ENCODE measurements at places on chromosomes 3 and 15.

- DNase-seq: no peak
Measured at GRCh38 chr3:111648991-111649579, 53.9 kb upstream of the ZBED2 start.

DNA sequence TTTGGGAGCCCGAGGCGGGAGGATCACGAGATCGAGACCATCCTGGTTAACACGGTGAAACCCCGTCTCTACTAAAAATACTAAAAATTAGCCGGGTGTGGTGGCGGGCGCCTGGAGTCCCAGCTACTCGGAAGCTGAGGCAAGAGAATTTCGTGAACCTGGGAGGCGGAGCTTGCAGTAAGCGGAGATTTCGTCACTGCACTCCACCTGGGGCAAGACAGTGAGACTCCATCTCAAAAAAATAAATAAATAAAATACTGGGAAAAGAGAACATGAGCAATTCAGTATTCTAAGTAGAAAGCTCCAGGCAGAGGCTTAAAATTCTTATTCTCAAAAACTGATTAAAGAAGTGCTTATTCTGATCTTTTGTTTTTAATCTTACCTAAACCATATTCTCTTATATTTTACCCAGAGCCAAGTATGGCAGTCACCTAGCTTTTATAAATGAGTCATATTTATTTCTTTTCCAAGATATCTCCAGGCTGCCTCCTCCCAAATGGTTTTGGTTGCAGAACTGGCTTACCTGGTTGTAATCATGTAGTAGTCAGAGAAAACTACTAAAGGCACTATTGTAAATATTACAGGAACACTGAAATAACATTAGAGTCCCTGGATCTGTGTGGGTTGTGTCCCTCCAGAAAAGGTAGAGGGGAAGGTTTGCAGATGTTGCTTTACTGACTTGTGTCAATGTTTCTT lies 45.8 kb upstream of the DYNC1LI1 start:
- no peak for DNase-seq

DNA sequence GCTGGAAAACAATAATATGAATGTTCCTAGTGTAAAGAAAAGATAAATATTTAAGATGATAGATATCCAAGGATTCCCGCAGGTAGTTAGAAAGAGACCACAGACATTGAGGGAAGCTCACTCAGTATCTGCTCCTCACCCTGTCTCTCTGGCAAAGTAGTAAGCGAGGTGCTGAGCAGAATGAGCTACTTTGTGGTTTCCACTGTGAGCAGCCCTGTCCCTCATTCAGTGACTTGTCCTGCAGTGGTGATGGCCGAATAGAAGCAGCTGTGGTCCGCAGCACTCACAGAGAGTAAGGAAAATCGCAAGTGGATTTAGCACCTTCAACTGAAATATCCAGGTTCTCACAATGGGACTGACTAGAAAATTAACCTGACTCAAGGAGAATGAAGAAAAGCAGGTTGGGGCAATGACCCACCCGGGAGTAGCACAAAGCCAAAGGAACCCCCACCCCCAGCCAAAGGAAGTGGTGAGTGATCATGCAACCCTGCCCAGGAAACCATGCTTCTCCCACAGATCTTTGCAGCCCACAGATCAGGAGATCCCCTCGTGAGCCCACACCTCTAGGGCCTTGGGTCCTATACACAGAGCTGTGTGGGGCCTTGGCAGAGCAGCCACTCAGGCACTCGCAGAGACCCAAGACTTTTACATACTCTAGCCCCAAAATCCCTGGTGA lies 21.8 kb upstream of the SLC25A38 start:
- DNase-seq: no peak

- no peak for DNase-seq
Measured at GRCh38 chr3:48896936-48897335, 1.7 kb downstream of the SLC25A20 start.

DNA sequence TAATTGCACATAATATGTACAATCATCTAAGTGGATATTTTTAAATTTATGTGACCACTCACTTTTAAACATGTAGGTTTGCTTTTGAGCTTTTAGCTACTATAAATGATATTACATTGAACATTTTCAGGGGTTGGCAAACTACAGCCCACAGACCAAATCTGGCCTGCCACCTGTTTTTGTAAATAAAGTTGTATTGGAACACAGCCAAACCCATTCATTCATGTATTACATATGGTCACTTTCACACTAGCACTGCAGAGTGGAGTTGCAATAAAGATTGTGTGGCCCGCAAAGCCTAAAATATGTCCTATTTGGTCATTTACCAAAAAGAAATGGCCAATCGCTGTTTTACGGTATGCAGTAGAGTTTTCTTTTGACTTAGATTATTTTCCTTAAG lies 21.2 kb downstream of the CMTM7 start:
- DNase-seq: no peak

DNA sequence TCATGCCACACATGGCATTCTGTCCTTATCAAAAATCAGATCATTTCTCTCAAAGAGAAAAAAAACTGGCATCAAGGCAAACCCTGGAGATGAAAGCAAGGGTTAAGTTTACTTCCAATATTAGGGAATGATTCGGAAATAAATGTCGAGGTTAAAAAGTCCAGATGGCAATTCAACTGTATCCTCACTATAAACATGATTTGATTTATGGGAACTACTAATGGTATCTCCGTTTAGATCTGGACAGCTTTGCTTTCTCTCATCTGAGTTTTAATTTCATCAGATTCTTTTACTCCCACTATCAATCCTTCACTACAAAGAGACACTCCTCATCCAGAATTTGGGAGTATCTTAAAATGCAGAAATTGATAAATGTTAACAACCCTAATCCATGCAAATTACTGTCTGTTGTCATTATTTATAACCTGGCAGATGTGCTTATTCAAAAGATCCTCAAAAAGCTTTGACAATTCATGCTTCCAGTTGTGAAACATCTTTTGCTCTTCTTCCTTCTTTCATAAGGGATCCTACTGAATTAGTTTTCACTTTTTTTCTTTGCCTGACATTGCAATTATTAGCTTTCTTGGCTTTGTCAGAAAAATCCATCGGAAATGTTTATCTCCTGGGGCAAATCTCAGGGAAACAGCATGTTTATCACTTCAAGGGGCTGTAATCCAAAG lies 903.2 kb downstream of the MCTP2 start:
- DNase-seq: no peak

GRCh38 chr3:171346019-171346418 lies 114.2 kb downstream of the TNIK start:
- no peak for DNase-seq

- DNase-seq: no peak
Measured at GRCh38 chr3:123809597-123809996, 74.5 kb downstream of the MYLK start.

- DNase-seq: no peak
Measured at GRCh38 chr3:146157325-146158060, 3.5 kb downstream of the PLOD2 start.

GRCh38 chr3:151852074-151852811 lies 21.2 kb upstream of the SUCNR1 start:
- no peak for DNase-seq

DNA sequence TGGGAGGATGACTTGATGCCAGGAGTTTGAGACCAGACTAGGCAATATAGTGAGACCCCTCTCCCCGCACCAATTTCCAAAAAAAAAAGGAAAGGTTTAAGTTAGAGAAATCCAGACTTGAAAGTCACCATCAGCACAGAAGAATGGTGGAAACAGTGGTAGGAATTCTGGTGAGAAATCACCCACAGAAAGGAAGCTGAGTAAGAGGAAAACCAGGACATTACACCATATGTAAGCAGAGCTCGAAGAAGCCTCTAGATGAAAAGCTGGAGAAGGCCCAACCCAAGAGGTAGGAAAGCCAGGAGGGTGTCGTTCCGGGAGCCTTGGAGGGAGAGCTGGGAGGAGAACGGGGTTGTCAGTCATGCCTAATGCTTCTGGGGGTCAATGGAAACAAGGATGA lies 40.5 kb downstream of the RASGRP1 start:
- no peak for DNase-seq

DNA sequence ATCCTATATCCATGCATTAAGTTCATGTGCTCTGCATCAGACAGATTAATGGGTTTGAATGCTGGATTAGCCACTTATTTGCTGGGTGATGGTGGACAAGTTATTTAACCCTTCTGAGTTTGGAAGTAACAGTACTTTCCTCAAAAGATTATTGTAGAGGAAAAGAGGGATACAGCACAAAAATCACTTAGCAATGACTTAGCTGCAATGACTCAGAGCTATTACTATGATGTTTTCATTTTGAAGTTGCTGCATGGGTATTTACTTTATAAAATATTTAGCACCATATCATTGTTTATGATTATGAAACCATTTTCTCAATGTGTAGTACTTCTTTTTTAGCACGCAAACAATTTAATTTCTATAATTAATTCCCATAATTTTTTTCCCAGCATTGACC lies 248.4 kb downstream of the MYRIP start:
- no peak for DNase-seq

Measured in AG04450 (cell line).